ENCODE measurements at places on chromosomes 3 and 15.

GRCh38 chr3:177881351-177881750, 654.9 kb upstream of the KCNMB2 start:
- ATAC-seq = no peak

- ATAC-seq = no peak
Observed at GRCh38 chr15:64837502-64837901, 4.2 kb upstream of the PLEKHO2 start.

DNA sequence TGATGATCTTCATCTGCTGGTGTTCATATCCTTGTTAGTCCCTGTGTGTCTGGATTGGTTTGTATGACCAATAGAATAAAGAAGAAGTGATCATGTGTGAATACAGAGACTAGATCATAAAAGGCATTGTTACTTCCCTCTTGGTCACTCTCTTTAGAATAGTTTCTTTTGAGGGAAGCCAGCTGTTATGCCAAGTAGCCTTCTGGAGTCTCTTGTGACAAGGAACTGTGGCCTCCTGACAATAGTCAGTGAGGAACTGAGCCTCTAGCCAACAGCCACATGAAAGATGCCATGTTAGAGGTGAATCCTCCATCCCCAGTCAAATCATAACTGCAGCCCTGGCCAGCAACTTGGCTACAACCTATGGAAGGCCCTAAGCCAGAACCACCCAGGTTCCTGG, 63.0 kb upstream of the SMAD3 start:
- ATAC-seq = peak; percentile 52

DNA sequence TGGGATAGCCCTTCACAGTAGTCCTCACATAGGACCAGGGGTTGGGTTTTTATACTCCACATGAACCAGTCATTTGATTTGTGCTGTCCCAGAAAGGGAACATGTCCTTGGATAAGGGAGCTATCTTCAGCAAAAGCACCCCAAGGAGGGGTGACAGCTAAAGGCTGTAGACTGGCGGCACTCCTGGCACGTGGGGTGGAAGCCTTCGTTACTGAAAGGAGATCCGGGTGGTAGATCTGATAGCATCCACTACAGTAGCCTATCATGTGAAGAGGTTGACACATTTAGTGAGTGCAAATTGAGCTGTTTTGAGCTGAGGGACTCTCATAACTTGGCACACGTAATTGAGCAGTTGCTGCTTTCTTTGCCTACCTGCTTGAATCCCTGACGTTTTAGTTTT, 588.8 kb upstream of the GOLIM4 start:
- ATAC-seq = no peak

DNA sequence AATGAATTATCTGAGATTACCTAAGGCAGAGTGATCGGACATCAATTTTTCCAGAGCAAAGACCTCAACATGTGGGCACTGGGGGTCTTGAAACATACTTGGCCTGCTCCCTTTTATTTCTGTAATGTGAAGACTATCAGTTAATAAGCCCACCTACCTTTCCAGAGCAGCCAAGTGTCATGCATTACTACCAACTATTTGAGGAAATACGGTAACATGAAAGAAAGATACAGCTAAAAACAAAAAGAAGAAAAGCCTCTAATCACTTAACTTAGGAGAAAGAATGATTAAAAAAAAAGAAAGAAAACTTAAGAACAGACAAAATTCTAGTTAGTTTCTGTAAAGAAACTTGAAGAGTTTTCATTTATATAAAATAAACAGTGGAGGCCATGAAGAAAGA, 73.9 kb downstream of the BTLA start:
- ATAC-seq = no peak

GRCh38 chr3:157961665-157962064, 144.6 kb downstream of the SHOX2 start:
- ATAC-seq = no peak

- ATAC-seq = no peak
Observed at GRCh38 chr3:186569779-186570095, 783 bp upstream of the DNAJB11 start.

DNA sequence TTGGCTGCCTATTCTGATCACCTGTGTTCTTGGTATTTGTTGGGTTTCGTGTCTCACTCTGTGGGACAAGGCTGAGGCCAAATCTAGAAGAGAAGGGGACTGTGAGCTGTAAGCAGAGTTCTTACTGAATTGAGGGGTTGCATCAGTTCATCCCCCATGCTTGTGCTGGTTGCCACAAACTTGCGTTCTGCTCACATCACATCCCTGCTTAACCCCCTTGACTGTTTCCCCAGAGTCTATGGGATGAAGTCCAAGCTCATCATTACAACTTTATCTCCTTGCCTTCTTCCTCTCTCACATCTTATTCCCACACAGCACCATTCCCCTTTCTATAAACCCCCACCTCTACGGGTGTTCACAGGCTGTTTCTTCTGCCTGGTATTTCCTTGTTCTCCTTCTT, 143.8 kb upstream of the ABHD17C start:
- no peak for ATAC-seq
